Activated CD4-positive, alpha-beta T cell treated with anti-CD3 and anti-CD28 coated beads for 1 hour (primary cell): ENCODE measurements at places on chromosomes 1 and 21.

DNA sequence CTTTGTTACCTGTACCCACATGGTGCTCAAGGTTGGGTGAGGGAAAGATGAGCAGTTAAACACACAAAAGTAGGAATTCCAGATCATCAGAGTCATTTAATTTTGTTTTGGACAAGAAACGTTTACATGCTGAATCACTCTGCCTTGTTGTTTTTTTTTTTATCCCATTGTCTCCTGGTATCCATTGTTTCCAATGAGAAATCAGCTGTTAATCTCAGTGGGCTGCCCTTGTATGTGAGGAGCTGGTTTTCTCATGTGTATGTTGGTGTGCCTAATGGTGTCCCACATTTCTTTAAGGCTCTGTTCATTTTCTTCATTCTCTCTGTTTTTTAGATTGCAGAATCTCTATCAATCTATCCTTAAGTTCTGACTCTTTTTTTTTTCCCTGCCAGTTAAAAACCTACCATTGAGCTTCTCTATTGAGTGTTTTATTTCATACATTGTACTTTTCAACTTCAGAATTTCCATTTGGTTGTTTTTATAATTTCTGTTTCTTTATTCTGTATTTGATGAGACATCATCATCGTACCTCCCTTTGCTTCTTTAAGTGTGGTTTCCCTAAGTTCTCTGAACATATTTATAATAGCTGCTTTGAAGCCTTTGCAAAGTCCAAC lies 8.8 kb upstream of the OBSCN start:
- no peak for DNase-seq

DNA sequence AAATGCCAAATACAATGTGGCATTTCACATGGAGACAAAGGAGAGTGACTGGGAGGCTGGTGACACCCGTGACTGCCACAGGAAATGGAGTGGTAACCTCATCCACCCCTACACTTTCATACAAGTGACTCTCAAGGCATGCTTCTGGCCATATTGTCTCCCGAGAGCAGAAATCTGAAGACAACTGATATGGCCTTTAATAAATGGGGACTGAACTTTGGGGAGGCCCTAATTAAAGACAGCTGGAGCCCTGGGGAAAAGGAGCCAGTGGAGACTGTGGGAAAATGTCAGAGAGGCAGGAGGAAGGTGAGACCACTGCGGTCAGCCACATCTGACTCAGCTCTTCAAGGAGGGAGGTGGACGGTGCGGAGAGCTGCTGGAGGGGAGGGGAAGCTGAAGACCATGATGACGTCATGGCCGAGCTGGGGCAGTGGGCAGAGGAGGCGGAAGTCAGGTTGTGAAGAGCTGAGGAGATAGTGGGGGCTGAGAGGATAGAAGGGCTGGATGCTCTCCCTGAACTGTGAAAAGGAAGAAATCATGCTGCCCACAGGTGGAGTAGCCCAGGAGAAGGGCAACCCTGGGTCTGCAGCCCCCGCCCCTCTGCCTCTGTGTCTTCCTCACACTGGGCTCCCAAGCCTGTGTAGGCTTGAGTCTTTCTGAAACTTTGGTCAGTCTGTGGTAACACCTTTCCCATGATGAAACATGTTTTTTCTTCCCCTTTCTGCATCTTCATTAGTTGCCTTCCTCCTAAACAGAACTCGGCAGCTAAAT lies 14.0 kb upstream of the NCF2 start:
- DNase-seq = no peak

GRCh38 chr1:156691191-156691590 lies 14.0 kb upstream of the NES start:
- DNase-seq = no peak

DNA sequence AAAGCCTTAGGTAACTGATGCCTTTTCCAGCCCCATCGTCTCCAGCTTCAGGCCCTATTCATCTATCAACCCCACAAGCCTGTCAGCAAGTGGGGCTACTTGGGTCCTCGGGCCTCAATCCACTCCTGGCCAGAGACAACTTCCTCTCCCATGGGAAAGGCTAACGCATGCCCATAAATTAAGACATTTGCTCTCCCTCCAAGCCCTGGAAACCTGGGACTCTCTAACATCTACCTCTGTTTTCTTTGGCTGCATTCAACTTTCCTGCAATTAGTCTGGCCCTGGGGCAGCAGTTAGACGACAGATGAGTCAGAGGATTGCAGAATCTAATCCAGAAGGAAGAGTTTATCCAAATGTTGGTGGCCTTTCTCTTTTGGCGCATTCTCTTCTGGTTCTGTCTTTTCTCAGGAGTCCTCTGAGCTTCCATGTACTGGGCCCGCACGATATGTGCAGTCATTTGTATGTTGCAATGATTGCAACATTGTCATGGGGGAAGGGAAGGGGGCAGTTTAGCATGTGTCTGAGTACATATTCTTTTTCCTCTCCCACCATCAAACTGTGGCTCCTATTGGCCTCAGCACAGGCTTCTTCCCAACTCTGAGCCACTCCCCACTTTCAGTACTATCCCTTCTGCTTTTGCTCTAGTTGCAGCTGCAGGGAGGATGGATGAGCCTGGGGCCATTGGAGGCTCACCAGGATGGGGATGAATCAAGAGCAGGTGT lies 54.4 kb downstream of the NAV1 start:
- no peak for DNase-seq

- no peak for DNase-seq
These were observed 47.3 kb upstream of the SLC44A3 start for GRCh38 chr1:94772845-94773244.

DNA sequence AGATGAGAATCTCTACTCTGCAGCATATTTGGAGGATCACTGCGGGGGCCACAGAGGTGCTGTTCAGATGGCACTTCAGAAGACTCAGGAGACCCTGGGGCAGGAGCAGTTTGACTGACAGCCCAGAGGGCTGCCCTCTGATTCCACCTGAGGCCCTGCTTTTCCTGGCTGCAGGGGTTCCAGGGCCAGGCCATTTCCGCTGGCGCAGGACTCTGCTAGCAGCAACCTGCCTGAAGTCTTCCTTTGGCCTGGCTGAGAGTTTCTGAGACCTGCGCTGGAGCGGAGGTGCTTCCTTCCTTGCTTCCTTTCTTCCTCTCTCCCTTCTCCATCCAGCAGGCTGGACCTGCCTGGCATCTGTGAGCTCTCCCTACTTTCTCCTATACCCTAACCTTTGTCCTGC lies 11.8 kb downstream of the PCSK9 start:
- DNase-seq = no peak

DNA sequence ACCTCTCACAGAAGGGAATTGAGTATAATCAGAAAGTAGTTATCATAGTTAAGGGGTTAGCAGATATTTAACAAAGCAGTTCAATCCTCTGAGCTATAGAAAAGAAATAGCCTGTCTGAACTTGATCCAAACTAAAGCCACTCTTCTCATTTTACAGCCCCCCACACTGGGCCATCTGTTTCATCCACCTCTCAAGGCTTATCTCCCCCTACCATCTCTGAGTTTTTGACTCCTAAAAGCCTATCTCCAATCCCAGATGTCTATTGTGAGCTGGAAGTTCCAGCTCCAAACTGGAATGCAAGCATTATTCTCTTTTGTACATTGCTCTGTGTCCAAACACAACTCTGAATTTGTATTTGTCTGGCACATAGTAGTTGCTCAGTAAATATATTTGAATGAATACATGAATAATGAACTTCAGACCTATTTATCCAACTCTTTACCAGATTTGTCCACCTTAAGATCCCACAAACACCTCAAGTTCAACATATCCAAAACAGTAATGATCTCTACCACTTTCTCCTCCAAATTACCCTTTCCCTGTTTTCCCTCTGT lies 98.1 kb downstream of the PLPP3 start:
- no peak for DNase-seq

GRCh38 chr1:220876511-220877376 lies 2.5 kb upstream of the HLX start:
- DNase-seq = no peak
